ENCODE measurements at places on chromosomes 2 and 18. TPM values are rescaled to one million over a fixed set of nuclear protein-coding genes. Genes with fewer than 3 reads are reported as not detected.

The DSG2 gene
- total RNA-seq: 1.6 TPM

The ABCG8 gene
- total RNA-seq: not detected

The GPATCH11 gene
- 9.8 TPM for total RNA-seq

The IL1R2 gene
- total RNA-seq: 0.52 TPM

The DNAH6 gene
- total RNA-seq: 0.60 TPM

The KCNG2 gene
- not detected for total RNA-seq

DNA sequence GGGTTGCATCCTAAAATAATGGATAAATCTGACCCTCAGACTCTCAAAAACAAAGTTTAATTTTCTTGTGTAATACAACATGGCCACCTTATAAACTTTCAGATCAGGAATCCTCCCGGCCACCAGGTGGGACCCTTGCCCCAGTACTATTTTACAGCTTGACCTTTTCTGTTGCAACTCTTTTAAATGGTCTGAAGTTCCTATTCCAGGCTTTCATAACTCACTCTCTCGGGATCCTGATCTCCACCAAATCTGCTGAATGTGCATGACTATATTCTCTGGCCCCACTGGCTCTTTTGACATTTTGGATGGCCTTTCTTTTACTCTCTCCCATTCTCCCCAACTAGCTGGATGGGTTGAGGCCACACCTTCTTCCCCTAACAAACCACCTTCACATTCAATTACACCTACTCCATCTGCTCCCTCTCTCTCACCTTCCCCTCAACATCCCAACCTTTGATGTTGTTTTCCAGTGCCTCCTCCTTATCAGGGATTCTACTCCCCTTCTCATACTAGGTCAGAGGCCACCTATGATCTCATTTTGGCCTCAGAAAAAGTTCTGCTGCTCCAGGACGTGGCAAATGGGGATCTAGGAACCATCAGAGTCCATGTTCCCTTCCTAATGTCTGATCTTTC is 70.8 kb downstream of the SESTD1 start:
- H3K27ac ChIP-seq: no peak overlapping the region
- peaks cover 8% of the 10 kb centered on the region for H3K4me1 ChIP-seq
- H3K4me3 ChIP-seq: no peak overlapping the region
- DNase-seq: no peak

DNA sequence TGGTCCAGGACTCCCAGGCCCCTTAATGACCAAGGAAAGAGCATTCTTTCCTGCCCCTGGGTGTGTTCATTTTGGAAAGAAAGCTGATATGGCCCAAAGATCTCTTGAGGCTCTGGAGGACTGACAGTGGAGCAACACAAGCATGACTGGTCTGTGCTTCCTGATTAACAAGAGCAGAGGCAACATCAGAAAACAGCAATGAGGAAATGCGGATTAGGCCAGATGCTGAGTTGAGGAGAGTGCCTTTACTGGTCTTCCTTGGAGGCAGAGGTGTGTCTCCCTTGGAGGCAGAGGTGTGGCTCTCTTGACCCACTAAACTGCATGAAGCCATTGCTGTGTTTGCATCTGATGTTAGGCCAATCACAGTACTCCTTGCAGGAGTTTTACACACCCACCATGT is 19.9 kb downstream of the IL36B start:
- no peaks in the 10 kb centered on the region for H3K4me1 ChIP-seq
- no peak for DNase-seq
- H3K27me3 ChIP-seq: peaks cover 15% of the 10 kb centered on the region

- H3K36me3 ChIP-seq: no peaks in the 10 kb centered on the region
- no peak for DNase-seq
- H3K4me3 ChIP-seq: no peak overlapping the region
Measured at GRCh38 chr18:66833646-66834045, 229.8 kb upstream of the CDH19 start.

DNA sequence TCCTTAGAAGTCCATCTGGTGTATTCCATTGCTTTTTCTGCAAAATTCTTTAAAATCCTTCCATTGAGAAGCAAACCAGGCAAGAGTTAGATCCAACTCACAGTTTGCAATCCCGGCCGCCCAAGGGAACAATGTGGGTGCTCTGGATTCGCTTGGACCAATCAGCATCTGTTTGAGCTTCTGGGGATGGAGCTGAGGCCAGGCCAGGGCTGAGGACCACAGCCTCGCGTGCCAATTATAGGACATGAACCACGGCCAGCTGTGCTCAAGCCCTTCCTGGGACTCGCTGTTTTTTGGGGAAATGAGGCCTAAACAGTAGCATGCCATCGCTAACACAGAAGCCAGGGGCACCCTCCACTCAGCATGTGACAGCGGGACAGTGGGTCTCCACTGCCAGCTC is 270.8 kb downstream of the HDAC4 start:
- H3K4me1 ChIP-seq: no peaks in the 10 kb centered on the region
- H3K36me3 ChIP-seq: peaks cover 49% of the 10 kb centered on the region
- no peak overlapping the region for H3K4me3 ChIP-seq
- no peak for DNase-seq

- no peaks in the 10 kb centered on the region for H3K36me3 ChIP-seq
- H3K27me3 ChIP-seq: no peaks in the 10 kb centered on the region
- H3K4me1 ChIP-seq: peaks cover 16% of the 10 kb centered on the region
- DNase-seq: no peak
- peak overlapping the region; percentile 3 for H3K4me3 ChIP-seq
Measured at GRCh38 chr2:44578471-44579093, 216.8 kb downstream of the CAMKMT start.

GRCh38 chr2:134681201-134681600 is 37.6 kb downstream of the TMEM163 start:
- peaks cover 15% of the 10 kb centered on the region for H3K27me3 ChIP-seq
- no peak for DNase-seq
- no peak overlapping the region for H3K4me3 ChIP-seq
- peak overlapping the region; percentile 34 for H3K27ac ChIP-seq

DNA sequence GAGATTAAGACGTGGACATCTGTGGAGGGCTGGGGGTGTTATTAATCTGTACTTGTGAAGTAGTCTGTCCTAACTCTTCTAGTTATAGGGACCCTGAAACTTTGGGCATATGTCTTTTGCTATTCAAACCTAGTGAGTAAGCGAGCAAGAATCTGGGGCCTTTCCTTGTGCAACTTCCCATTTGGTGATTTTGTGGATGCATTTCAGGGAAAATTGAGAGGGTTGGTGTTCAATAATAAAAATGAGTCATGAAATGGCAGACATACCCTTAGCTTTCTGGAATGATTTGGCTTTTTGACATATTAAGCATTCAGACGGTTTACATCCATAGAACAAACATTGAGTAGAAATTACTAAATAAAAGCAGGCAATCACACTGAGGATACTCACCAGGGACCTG is 17.0 kb downstream of the COL4A4 start:
- H3K36me3 ChIP-seq: no peaks in the 10 kb centered on the region
- DNase-seq: no peak
- no peaks in the 10 kb centered on the region for H3K4me1 ChIP-seq
- H3K4me3 ChIP-seq: no peak overlapping the region
- no peak overlapping the region for H3K27ac ChIP-seq

DNA sequence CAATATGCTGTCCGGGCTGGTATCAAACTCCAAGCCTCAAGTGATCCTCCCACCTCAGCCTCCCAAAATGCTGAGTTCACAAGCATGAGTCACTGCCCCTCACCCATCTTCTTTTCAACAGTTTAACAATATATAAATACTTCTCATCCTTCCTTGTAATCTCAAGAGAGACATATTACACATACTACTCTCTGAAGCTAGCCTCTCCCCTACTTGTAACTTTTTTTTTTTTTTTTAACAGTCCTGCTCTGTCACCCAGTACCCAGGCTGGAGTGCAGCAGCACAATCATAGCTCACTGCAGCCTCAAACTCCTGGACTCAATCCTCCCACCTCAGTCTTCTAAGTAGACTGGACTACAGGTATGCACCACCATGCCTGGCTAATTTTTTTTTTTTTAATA is 5.7 kb downstream of the GFPT1 start:
- peaks cover 13% of the 10 kb centered on the region for H3K36me3 ChIP-seq
- H3K4me3 ChIP-seq: no peak overlapping the region
- H3K27ac ChIP-seq: no peak overlapping the region
- no peaks in the 10 kb centered on the region for H3K27me3 ChIP-seq

DNA sequence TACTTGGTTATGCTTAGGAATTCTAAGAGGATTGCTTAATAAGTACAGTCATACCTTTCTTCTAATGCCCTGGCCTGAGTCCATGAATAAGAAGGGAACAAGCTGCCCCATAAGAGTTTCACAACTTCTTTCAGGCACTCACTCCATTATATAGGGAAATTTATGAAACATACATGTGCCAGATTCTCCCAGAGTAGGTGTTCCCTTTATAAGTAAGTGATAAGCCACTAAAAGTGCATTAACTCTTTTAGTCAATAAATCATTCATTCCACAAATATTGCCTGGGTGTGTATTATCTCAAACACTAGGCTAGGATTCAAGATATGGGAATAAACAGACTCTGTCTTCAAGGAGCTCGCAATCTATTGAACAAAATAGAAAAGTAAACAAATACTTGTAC is 84.5 kb upstream of the RBBP8 start:
- no peak overlapping the region for H3K4me3 ChIP-seq
- no peaks in the 10 kb centered on the region for H3K36me3 ChIP-seq
- no peak for DNase-seq
- H3K27ac ChIP-seq: no peak overlapping the region
- H3K27me3 ChIP-seq: peaks cover 32% of the 10 kb centered on the region

GRCh38 chr2:99444222-99444621 is 45.6 kb downstream of the REV1 start:
- H3K27me3 ChIP-seq: no peaks in the 10 kb centered on the region
- peak overlapping the region; percentile 1 for H3K27ac ChIP-seq
- H3K36me3 ChIP-seq: peaks cover 19% of the 10 kb centered on the region
- DNase-seq: peak; percentile 7
- peaks cover 10% of the 10 kb centered on the region for H3K4me1 ChIP-seq
- H3K4me3 ChIP-seq: no peak overlapping the region

DNA sequence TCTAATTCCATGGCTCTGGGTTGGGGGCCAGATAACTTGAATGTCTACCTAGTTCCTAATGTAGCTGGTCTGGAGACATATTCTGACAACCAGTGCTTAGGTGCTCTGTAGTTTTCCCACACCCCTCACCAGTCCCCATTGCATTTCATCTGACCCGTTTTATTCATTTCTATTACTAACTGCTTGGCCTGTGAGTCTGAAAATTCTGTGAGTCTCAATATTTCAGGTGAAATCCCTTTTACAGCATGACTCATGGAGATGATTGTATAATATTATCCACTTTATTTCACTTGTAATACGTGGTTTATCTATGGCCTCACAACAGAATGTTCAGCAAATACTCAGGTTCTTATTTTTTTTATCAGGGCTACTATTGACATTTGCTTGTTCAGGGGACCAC is 103.7 kb upstream of the UGP2 start:
- H3K27me3 ChIP-seq: peaks cover 5% of the 10 kb centered on the region
- no peak overlapping the region for H3K27ac ChIP-seq
- no peaks in the 10 kb centered on the region for H3K4me1 ChIP-seq
- no peak for DNase-seq
- no peaks in the 10 kb centered on the region for H3K36me3 ChIP-seq
- H3K4me3 ChIP-seq: no peak overlapping the region

DNA sequence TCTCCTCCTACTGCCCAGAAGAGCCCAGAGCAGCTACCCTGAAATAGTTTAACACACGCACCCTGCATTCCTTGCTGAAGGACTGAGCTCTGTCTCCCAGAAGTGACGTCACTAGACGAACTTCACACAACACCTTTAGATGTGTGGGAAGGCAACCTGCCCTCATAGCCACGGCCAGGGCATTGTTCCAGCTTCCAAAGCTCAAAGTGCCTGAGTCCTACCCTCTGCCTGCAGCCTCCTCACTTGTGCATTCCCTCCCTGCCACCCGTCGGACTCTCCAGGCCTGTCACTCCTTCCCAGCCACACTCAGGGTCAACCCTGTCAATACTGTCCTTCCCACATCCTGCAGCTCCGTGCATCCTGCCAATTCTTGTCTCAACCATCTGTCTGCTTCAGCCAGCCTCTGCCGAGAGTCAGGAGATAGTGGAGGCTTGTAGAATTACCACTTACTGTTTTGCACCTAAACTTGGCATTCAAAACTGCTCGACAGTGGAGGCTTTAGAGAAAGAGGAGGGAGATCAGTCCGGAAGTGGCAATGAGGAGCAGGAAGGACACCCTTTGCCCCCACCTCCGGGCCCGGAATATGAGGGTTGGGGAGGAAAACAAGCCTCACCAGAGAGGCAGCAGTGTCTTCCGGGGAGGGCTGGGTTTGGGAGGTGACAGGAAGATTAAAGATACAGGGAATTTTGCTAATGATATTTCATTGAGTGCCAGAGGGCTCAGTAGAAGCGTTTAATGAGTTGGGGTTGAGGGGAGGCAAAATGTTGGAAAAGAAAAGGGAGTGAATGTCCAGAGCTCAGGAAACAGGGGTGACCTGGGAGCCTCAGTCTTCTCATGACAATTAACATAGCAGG is 72.3 kb upstream of the ATG16L1 start:
- no peak overlapping the region for H3K4me3 ChIP-seq
- no peak for DNase-seq
- no peaks in the 10 kb centered on the region for H3K27me3 ChIP-seq
- peaks cover 2% of the 10 kb centered on the region for H3K4me1 ChIP-seq

- no peaks in the 10 kb centered on the region for H3K36me3 ChIP-seq
- H3K27me3 ChIP-seq: no peaks in the 10 kb centered on the region
- no peaks in the 10 kb centered on the region for H3K4me1 ChIP-seq
- H3K27ac ChIP-seq: no peak overlapping the region
- DNase-seq: no peak
Measured at GRCh38 chr2:215652388-215652787, 216.5 kb upstream of the FN1 start.

- peak; percentile 61 for DNase-seq
- no peaks in the 10 kb centered on the region for H3K36me3 ChIP-seq
- peaks cover 3% of the 10 kb centered on the region for H3K27me3 ChIP-seq
- no peaks in the 10 kb centered on the region for H3K4me1 ChIP-seq
- H3K4me3 ChIP-seq: no peak overlapping the region
- no peak overlapping the region for H3K27ac ChIP-seq
Measured at GRCh38 chr18:31555971-31556747, 35.5 kb upstream of the TTR start.

DNA sequence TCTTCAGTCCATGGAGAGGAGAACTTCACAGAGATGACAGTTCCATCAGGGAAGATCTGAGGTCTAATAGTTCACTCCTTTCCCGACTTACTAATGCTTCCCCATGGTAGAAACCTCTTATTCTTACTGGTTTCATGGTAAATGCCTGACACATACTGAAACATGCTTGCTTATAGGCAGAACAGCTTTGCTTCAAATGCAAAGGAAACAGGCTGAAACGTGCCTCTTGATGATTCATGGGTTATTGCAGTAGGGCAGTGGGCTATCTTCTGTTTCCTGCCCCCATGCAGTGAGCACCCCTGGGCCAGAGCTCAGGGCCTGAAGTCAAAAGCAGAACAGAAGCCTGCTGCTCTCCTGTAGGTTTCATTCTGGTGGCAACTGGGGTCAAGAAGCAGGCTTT is 223.5 kb downstream of the RDH14 start:
- no peaks in the 10 kb centered on the region for H3K27me3 ChIP-seq
- H3K27ac ChIP-seq: no peak overlapping the region
- no peaks in the 10 kb centered on the region for H3K36me3 ChIP-seq
- H3K4me3 ChIP-seq: no peak overlapping the region
- H3K4me1 ChIP-seq: no peaks in the 10 kb centered on the region
